Hematopoietic multipotent progenitor cell treated with erythropoietin and hydrocortisone succinate and interleukin-3 and kit ligand, for 6 days (in vitro differentiated cells): ENCODE measurements at places on chromosomes 1 and 21.

GRCh38 chr1:182993746-182994145 is 29.5 kb upstream of the LAMC1 start:
- peak; percentile 10 for DNase-seq

DNA sequence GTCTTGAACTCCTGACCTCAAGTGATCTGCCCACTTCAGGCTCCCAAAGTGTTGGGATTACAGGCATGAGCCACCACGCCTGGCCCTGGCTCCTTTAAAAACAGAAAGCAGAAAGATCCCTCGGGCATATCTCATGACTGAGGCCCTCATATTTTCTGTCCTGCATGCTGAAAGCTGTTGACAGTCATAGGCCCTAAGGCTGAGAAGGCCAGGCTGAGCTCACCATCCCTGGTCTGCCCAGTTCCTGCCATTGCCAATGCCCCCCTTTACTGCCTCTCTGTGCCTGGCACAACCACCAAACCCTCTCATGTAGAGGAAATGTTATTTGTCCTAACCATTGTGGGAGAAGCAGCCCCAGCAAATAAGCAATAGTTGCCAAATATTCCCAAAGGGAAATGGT is 12.7 kb downstream of the CD34 start:
- DNase-seq: no peak

DNA sequence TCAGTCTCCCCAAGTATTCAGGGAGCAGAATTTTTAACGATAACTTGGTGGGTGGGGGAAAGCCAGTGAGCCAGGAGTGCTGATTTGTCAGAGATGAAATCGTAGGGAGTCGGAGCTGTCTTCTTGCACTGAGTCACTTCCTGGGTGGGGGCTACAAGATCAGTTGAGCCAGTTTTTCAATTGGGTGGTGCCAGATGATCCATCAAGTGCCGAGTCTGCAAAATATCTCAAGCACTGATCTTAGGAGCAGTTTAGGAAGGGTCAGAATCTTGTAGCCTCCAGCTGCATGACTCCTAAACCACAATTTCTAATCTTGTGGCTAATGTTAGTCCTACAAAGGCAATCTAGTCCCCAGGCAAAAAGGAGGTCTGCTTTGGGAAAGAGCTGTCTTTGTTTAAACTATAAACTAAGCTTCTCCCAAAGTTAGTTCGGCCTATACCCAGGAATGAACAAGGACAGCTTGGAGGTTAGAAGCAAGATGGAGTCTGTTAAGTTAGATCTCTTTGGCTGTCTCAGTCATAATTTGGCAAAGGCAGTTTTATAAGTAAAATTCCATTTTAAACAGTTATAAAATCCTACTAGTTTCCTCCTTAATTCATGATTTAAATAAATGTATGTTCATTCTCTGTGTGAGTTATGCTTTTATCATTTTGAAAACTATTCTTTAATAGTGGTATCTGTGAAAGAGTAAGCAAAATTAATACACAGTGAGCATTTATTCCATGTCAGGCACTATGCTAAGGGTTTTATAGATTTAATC is 51.7 kb downstream of the SLC16A1 start:
- DNase-seq: peak; percentile 86

GRCh38 chr1:2072109-2072806 is 22.0 kb downstream of the PRKCZ start:
- DNase-seq: no peak

DNA sequence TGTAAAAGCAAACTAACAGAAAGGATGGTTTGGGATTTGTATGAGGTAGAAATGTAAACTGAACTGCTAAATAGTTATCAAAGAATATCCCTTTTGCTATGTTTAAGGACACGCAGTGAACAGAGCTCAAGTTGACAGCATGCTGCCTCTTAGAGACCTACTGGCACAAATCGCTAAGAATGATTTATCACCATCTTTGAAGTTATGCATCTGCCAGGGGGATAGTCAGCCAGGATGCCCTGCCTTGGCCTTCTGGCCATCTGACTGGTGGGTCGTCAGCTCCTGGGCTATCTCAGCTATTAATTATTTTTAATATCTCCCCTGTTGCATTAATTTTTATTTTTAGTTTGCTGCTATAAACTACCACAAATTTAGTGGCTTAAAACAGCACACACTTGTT is 334.8 kb upstream of the KAZN start:
- no peak for DNase-seq

DNA sequence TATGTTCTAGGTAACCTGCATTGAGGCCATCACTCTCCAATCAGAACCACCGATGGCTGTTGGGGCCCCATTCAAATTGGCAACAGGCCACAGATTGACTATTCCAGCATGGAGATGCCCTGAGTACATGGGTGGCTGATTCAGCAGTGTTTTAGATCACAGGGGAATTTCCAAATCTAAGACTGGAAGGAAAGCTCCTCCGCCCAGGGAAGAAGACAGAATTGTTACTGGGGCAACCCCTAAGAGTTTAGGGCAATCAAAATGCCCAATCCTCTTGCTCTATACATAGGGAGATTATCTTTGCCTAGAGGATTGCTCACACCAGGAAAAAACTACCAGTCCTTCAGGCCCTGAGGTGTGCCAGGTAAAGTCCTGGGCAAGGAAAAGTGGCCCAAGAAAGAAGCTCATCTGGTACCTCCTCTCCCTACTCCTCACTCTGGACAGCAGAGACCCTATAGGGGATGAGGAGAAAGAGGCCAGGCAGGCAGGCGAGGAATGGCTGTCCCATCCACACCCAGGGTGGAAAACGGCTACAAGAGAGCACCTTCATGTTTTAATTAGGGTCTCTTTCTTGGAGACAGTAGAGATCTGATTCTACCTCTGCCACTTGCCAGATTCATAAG is 5.8 kb downstream of the S100A8 start:
- no peak for DNase-seq
